ENCODE measurements at places on chromosomes 2 and 18.

- DNase-seq = no peak
Observed at GRCh38 chr2:141498561-141498960, 632.3 kb downstream of the LRP1B start.

- no peak for DNase-seq
Observed at GRCh38 chr18:24630346-24630880, 170.0 kb downstream of the HRH4 start.

DNA sequence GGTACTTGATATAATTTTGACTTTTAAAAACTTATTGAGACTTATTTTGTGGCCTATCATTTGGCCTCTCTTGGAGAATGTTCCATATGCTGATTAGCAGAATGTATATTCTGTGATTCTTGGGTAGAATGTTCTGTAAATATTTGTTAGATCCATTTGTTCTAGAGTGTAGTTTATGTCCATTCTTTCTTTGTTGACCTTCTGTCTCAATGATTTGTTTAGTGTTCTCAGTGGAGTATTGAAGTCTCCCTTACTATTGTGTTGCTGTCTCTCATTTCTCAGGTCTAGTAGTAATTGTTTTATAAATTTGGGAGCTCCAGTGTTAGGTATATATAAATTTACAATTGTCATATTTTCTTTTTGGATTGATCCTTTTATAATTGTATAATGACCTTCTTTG is 349.6 kb upstream of the CWC22 start:
- DNase-seq = no peak

GRCh38 chr2:227774011-227774624 is 28.4 kb downstream of the SCYGR8 start:
- no peak for DNase-seq

DNA sequence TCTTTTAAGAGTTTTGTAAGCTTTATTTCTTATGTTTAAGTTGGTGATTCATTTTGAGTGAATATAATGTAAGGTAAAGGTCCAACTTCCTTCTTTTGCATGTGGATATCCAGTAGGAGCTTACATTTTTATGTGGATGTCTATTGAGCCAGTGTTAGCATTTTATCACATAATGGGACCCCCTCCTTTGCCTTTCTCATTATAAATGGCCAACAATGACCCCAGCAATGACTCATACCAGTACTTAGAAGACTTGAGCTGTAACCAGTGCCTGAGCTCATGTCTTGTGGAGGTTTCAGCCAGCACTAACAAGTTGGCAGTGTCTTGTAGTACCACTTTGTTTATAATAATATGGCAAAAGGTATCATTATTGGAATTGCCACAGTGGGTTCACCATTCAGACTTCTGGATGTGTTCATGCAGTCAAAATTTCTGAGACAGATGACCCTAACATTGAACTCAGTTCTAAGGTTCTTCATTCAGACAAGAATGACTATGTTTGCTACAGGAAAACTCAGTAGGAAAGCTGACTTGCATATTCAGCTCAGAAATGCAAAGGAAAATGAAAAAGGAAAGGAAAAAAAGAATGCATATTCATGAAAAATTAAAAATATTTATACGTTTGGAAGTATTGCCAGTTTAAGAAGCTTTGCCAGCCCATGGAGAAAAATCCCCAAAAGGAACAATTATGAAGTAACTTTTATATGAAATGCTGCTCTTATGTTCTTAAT is 41.0 kb downstream of the CDKL4 start:
- no peak for DNase-seq

GRCh38 chr2:173090973-173091660 is 15.5 kb downstream of the MAP3K20 start:
- no peak for DNase-seq

DNA sequence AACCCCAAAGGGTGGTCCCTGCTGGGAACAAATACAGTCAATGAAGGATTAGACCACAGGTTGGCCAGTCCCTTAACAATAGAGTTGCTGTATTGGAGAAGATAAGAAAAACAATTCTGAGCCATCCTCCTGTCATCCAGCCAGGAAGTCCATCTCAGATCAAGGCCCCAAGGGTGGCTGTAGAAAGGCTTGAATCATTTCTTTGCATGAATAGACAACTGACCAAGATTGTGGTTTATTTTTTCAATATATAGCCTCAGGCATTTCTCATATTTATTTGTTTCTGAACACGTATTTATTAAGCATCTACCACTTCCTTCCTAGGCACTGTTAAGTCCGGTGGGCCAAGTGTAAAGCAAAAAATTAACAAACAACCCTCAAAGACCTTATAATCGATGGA is 274.4 kb upstream of the SLC14A2 start:
- no peak for DNase-seq

GRCh38 chr2:141569941-141570340 is 560.9 kb downstream of the LRP1B start:
- DNase-seq = no peak

- no peak for DNase-seq
Observed at GRCh38 chr2:75820693-75821092, 110.0 kb upstream of the GCFC2 start.

DNA sequence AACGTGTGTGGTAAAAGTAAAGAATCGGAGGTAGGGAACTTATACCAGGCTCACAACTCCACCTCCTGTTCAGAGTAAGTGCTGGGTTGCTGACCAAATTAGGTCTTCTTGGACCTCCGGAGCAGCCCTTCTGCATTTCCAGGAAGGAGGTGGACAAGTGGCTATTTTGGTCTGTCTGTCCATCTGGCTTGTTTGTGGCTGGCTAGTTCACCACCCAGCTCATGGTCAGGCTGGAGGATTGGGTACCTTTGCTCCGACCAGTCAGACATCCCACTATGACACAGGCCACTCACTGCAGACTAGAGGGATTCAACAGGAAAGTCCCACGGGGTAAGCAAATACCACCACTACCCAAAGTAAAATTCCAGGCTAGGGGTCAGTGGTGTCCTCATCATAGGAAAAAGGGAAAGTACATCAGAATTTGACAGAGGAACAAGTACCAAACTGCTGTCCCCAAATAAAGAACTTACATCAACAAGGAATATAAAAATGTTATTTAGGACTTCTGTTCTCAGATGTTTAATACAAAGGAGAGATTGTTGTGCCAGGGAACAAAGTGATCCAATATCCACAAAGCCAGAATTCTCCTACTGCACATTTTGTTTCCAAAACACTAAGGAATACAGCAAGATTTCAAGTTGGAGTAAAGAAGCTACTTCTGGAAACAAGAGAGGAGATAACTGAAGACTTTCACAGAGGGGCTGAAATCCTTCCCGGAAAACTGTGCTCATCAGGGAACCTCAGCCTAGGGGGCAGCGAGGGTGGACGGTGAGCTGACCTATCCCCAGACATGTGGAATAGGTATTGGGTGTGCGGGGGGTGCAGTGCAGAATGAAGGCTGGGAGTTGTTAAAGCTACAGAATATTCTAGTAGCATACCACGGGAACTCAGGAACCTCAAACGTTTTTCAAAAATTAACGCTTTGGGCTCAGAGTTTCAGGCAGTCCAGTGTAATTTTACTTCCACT is 56.9 kb downstream of the BCL2 start:
- DNase-seq = no peak

GRCh38 chr2:102893870-102894269 is 132.0 kb downstream of the TMEM182 start:
- DNase-seq = no peak

DNA sequence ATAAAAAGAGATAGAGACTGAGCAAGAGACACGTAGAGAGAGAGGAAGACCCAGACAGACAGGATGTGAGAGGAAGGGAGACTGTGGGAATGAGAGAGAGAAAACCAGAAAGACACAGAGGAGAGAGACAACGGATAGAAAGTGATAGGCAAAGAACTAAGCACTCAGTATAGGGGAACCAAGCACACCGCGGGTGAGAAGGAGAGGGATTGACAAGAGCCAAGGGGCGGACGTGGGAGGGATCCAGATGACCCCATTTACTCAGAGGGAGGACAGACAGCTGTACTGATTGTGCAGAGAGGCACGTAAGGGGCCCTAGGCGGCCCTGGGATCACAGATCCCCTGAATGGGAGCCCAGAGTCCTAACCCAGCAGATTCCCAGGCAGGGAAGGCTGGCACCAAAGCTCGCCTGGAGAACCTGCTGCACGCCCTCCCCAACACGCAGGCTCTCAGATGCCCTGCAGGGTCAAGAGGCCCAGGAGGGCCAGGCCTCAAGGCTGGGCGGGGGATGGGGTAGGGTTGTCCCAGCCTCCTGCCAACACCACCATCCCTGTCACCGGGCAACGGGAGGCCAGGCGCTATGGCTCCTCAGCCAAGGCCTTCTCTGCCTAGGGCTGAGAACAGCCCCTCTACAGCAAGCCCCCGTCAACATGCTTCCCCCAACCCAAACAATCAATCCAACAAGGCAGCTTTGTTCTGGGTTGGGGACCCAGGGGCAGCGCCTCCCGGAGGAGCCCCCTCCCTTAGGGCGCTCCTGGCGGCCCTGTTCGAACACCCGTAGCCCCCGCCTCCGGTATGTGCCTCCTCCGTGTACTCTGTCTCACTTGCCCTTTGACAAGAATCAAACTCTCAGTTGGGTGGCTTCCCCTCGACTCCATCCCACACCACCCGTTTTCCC is 579 bp downstream of the LOXL3 start:
- DNase-seq = no peak

- DNase-seq = no peak
Observed at GRCh38 chr2:196268538-196269338, 97.4 kb upstream of the STK17B start.

- DNase-seq = no peak
Observed at GRCh38 chr2:238251331-238251730, 11.5 kb upstream of the HES6 start.

DNA sequence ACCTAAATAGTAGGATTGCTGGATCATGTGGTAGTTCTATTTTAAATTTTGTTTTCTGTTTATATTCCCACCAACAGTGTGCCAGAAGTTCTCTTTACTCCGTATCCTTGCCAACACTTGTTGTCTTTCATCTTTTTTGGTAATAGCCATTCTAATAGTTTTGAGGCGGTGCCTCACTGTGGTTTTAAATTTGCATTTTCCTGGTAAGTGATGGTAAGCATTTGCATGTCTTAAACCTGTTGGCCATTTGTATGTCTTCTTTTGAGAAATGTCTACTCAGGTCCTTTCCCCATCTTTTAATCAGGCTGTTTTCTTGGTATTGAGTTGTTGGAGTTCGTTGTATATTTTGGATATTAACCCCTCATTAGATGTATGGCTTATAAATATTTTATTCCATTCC is 51.6 kb downstream of the REL start:
- no peak for DNase-seq

DNA sequence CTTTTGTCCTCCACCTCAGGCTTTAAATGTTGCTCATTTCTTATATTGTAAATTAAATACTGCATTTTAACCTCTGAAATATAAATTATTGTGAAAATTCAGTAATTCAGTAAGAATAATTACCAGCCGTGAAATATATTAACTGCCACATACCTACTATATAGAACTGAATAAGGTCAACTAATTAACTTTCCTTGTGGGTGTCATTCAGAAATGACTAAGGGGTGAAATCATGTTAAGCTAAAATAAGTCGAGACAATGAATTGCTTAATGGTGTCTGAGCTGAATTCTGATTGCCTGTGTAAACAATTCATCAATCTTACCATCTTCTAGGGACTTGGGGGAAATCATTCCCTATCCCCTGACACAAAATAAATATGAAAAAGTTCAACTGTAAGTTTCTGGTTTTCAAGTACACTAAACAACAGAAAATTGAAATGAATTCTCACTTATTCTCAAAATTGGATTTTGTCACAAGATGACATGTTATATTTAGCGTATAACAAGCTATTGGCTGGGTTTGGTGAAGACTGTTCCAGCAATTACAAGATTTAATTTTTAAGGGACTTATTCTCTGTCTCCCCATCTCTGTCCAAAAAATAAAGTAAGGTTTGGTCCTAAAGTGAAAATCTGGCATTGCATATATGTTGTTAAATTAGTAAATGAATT is 255.1 kb downstream of the METTL4 start:
- DNase-seq = no peak

DNA sequence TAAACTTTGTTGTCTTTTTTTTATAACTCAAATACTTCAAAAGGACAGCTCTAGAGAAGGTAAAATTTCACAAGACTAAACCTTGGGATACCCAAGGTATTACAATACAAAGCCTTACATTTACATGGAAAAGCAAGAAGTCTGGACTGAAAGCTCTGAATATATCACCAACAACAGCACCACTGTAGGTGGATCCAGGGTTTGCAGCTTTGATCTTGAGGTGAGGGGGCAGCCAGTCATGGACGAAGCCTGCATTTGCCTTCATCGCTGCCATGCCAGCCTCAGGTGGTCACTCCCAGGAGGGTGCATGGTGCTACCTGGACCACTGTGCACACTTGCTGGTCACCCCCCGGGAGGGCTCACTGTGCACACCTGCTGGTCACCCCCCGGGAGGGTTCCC is 36.6 kb downstream of the RBFA start:
- DNase-seq = no peak
